GM12878 (cell line): ENCODE measurements at places on chromosomes 11 and 22. TPM values are rescaled to one million over a fixed set of nuclear protein-coding genes. Genes with fewer than 3 reads are reported as not detected.

- H3K4me3 ChIP-seq, result no peak overlapping the region
- H3K36me3 ChIP-seq, result no peaks in the 10 kb centered on the region
- no peak for DNase-seq
- H3K27ac ChIP-seq, result no peak overlapping the region
- no peaks in the 10 kb centered on the region for H3K27me3 ChIP-seq
These were observed 18.0 kb downstream of the SOX6 start for GRCh38 chr11:16338393-16338792.

ALDH3B2 gene
- total RNA-seq, result not detected in 2 replicates

GRCh38 chr22:49380828-49381114, 446.9 kb downstream of the BRD1 start:
- no peaks in the 10 kb centered on the region for H3K36me3 ChIP-seq
- no peak overlapping the region for H3K4me3 ChIP-seq

C11orf16 gene
- total RNA-seq, result not detected in 2 replicates

DNA sequence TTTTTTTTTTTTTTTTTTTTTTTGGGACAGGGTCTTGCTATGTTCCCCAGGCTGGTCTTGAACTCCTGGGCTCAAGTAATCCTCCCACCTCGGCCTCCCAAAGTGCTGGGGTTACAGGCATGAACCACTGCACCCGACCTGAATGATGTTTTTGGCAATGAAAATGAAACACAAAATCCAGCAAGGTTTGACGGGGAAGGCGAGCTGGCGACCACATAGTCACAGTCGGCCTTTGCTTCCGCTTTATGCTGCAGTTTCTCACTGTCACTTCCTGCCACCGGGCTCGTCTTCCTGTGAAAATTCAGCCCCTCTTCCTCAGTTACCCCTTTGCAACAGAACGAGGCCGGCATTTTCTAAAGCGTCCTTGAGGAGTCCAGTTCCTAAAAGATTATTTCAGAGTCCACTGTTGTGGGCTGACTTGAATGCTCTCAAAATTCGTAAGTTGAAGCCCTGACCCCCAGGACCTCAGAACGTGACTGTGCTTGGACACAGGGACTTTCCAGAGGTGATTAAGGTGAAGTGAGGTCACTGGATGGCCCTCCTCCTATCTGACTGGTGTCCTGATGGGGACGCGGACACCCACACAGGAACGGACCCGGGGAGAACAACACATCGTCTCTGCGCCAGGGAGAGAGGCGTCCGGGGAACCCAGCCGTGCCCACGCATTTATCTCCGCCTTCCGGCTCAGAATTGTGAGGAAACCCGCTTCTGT, 2.9 kb upstream of the BID start:
- no peaks in the 10 kb centered on the region for H3K27me3 ChIP-seq
- H3K27ac ChIP-seq, result peak overlapping the region; percentile 98

IGLL1 gene
- total RNA-seq, result not detected in 2 replicates

DNA sequence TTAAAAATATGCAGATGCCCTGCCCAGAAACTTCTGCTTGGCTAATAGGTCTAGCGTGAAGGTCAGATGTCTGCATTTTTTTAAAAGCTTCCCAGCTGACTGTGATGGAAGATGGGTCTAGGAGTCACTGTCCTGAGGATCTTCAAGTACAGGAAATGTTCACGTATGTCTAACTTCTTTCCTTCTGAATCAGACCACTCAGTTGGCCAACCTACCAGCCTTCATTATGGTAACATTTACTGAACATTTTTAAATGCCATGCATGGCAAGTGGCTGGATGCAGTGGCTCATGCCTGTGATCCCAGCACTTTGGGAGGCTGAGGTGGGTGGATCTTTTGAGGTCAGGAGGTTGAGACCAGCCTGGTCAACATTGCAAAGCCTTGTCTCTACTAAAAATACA, 1.1 kb upstream of the PRG2 start:
- no peaks in the 10 kb centered on the region for H3K27me3 ChIP-seq
- H3K4me1 ChIP-seq, result no peaks in the 10 kb centered on the region
- H3K4me3 ChIP-seq, result no peak overlapping the region
- no peak overlapping the region for H3K27ac ChIP-seq
- no peak for DNase-seq

GRCh38 chr11:16117989-16118756, 238.2 kb downstream of the SOX6 start:
- H3K27me3 ChIP-seq, result no peaks in the 10 kb centered on the region
- no peaks in the 10 kb centered on the region for H3K4me1 ChIP-seq

GRCh38 chr11:92855607-92856405, 113.6 kb upstream of the MTNR1B start:
- no peaks in the 10 kb centered on the region; the same call in 1 of the 2 replicates for H3K36me3 ChIP-seq
- H3K27ac ChIP-seq, result no peak overlapping the region
- no peak for DNase-seq
- no peak overlapping the region for H3K4me3 ChIP-seq
- no peaks in the 10 kb centered on the region for H3K27me3 ChIP-seq

DNA sequence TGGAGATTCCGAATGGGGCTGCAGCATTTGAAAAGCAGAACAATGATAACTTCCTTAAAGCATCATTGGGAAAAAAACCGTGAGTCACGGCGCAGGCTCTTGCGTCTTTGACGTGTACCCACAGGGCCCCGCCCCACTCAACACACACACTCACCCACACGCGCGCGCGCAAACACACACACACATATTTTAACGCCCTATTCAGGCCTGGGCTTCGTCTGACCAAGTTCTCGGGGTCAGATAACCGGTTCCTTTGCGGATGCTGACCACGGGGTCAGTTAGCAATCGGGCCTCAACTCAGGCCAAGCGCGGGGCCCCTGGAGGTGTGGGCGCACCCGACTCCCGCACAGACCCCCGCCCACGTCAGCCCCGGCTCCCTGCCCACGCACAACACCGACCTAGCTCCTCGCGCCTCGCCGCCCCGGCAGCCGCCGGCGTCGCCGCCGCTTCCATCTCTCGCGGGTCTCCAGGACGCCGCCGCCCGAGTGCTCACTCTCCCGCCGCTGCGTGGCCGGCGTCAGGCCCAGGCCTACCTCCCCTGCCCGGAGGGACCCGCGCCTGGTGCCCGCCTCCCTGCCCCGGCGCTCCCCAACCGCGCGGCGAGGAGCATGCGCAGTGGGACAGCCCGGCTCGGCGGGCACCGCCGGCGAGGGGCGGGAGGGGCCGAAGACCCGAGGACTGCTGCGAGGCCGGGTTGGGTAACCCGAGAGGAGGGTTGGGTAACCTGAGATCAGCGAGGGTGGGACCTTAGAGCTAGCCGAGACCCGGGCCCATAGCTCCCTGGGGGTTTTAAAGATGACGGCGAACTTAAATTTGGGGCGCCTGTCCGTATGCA, at the start of gene SLC36A4:
SLC36A4 (minus strand) TSS at position 612 of the 835 bp plus-strand sequence; CDS start at position 453, 159 bp downstream.
- no peaks in the 10 kb centered on the region for H3K36me3 ChIP-seq
- DNase-seq, result peak; percentile 57
- H3K4me3 ChIP-seq, result peak within 1 kb of the TSS; percentile 70
- H3K27ac ChIP-seq, result peak within 1 kb of the TSS; percentile 51
- no peaks in the 10 kb centered on the region for H3K27me3 ChIP-seq

GRCh38 chr11:35036639-35037038, 102.3 kb upstream of the CD44 start:
- no peaks in the 10 kb centered on the region for H3K36me3 ChIP-seq
- DNase-seq, result no peak
- peak overlapping the region; percentile 68 for H3K27ac ChIP-seq
- peaks cover 31% of the 10 kb centered on the region for H3K4me1 ChIP-seq
- no peak overlapping the region for H3K4me3 ChIP-seq

MAJIN gene
- total RNA-seq, result not detected in 2 replicates

DNA sequence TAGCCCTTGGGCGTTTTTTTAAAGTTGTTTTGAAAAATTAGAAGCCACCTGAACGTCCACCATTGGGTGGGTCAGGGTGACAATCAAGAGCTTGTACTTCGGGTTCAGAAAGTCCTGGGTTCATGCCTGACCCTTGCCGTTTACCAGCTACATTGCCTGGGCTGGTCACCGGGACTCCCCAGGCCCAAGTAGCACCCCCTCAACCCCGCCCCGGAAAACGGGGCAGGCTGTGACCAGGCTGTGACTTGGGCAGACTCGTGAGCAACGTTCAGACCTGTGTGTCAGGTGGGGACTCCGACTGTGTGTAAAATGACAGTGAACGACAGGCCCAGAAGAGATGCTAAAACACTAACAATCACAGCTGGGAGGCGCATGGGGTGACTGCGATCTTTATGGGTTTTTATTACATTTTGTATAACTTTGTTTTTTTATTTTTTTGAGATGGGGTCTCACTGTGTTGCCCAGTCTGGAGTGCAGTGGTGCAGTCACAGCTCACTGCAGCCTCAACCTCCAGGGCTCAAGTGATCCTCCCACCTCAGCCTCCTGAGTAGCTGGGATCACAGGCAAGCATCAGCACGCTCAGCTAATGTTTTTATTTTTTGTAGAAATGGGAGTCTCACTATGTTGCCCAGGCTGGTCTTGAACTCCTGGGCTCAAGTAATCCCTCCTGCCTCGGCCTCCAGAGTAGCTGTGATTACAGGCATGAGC, 56.8 kb downstream of the TRMU start:
- no peaks in the 10 kb centered on the region; the same call in 1 of the 2 replicates for H3K27me3 ChIP-seq
- no peak for DNase-seq
- no peaks in the 10 kb centered on the region for H3K36me3 ChIP-seq
- no peaks in the 10 kb centered on the region for H3K4me1 ChIP-seq
